Testis (tissue), 5 donors: ENCODE measurements at places on chromosomes 3 and 15. TPM values are rescaled to one million over a fixed set of nuclear protein-coding genes. Genes with fewer than 3 reads are reported as not detected.

DNA sequence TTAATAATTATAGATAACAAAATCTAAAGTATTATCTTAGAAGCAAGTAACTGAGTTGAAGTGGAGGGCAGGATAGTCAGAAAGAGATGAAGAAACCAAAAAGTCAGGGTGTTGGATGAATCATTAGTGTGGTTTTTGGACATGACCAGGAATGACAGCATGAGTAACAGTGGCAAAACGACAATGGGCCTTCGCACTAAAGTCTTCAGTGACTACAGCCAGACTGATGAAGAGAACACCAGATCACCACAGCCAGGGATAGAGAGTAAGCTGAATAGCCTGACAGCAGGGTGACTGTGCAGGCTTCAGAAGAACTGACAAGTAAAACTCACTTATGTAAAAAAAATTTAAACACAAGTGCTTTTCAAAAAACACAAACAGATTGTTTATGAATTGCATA, 96.0 kb upstream of the MELTF start:
- DNase-seq, result no peak

DNA sequence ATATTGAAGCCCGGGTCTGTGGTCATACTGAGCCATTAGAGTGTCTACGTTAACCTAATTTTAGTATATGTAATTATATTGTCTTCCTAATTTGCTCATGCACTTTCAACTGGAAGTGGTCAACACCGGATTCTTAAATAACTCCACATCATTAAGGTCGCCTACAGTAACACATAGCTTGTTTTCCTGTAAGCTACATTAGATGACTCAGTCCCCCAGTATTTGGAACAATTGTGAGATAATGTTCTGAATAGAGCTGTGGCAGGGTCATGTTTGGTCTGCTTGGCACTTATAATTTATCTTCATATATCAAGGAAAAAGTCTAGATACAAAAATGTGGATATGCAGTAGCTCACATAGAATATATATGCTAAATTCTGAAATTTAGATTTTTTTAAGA, 486.2 kb downstream of the IGSF11 start:
- DNase-seq, result no peak

GRCh38 chr3:50474717-50475116, 28.7 kb downstream of the CACNA2D2 start:
- DNase-seq, result no peak

- no peak for DNase-seq
These were observed 32.5 kb downstream of the IL17RD start for GRCh38 chr3:57132674-57133073.

Gene GRM7
- polyA plus RNA-seq, result 3.2 TPM

Gene PLA2G4E
- polyA plus RNA-seq, result 0.67 TPM

DNA sequence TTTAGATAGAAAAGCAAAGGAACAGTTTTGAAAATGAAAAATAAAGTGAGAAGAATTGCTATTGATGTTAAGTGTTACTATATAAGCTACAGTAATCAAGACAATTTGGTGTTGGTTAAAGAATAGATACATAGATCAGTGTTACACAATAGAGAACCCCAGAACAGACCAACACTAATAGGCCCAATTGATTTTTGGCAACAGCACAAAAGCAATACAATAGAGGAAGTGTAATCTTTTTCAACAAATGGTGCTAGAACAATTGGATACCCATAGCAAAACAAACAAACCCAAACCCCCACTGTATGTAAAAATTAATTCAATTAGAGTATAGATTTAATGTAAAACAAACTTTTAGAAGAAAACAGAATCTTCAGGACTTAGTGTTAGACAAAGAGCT, 61.8 kb downstream of the ATP11B start:
- DNase-seq, result no peak

DNA sequence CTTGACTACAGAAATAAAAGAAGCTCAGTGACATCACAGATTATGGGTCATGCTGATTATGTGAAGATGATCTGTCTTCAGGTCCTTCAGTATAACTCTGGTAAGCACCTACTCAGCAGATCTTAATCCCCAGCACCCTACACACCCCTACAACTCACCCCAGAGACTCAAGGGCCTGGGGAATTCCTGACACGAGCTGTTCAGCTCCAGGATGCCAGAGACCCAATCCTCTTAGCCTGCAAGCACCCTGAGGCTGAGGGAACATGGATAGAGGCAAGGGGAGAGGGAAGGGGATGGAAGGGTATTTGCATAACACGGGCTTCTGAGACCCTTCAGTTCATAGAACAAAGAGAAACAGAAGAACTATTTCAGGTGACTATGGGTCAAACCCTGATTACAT, 13.0 kb downstream of the GLB1 start:
- no peak for DNase-seq

Gene CCR8
- polyA plus RNA-seq, result not detected

DNA sequence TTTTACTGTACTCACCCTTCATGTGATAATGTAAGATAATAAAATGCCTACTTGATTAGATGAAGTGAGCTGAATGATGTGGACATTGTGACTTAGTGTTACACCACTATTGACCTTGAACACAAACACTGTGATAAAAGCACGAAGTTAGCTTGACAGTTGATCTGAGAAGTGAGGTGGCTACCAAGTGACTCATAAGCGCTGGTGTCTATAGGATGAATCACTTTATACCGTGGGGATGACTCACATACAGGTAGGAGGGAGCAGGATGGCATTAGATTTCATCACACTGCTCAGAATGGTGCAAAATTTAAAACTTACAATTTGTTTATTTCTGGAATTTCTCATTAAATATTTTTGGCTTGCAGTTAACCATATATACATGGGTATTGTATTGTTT, 174.7 kb upstream of the CNTN3 start:
- DNase-seq, result no peak

GRCh38 chr3:127493924-127494646, 96.4 kb downstream of the TPRA1 start:
- DNase-seq, result no peak

DNA sequence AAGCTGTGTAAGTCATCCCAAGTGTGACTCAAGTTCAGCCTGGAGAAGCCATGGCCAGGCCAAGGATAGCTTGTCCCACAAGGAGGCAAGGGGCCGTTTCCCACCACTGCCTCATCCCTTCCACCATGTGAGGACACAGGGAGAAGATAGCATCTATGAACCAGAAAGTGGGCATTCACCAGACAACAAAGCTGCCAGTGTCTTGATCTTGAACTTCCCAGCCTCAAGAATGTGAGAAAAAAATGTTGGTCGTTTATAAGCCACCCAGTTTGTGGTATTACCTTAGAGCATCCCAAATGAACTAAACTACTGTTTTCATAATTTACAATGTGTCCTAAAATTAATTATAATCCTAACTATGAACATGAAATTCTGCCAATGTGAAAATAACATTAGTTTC, 930.8 kb upstream of the CFAP20DC start:
- DNase-seq, result no peak

Gene C3orf85
- 2.2 TPM for polyA plus RNA-seq
